ENCODE measurements at places on chromosomes 2 and 18.

GRCh38 chr2:148660999-148661398 is 16.4 kb downstream of the EPC2 start:
- no peak for DNase-seq

- DNase-seq = peak; percentile 15
Measured at GRCh38 chr2:42810971-42811811, 18.8 kb upstream of the HAAO start.

- DNase-seq = no peak
Measured at GRCh38 chr2:127580167-127581049, 44.9 kb downstream of the MYO7B start.

DNA sequence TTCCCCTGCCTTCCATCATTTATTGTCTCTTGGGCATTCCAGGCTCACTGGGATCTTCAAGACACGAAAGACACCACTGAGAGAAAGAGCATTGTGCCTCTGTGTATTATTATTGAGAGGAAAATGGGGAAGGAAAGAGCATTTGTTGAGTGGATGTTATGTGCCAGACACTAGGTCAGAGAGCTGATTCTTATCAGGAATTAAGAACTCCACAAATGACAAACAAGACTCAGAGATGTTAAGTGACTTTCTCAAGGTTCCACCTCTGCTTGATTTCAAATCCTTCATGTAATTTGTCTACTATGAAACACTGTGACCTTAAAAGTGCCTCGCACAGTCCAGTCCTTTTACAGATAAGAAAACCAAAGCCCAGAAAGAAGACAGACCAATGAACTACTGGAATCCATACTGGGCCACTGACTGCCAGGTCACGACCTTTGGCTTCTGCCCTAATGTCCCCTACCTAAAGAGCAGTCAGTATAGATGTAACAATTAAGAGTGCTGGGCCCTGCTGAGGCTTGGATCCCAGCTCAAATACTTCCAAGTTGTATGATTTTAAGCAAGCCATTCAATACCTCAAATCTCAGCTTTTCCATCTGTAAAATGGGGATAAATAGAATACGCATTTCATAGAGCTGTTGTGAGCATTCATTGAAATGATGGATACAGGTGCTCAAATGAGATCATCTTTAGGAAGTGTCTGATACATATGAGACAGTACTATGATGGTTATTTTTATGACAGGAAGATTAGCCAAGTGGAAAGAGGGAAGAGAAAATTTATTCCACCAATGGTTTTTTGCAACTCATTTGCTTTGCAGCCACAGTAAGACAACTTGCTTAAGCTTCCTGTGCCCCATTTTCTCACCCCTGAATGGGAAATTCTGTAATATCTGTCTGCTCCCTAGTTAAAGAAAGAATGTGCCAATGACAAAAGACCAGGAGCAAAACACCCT is 10.9 kb downstream of the KLF7 start:
- no peak for DNase-seq

- DNase-seq = no peak
Measured at GRCh38 chr2:11398750-11399437, 54.5 kb upstream of the ROCK2 start.

Measured in brain microvascular endothelial cell (primary cell).